ENCODE measurements at places on chromosomes 3 and 15. TPM values are rescaled to one million over a fixed set of nuclear protein-coding genes. Genes with fewer than 3 reads are reported as not detected.

MOBP gene
- total RNA-seq, result not detected

NANOGP8 gene
- total RNA-seq, result not detected

- no peak for DNase-seq
Measured at GRCh38 chr3:32778389-32778788, 39.4 kb upstream of the TRIM71 start.

DNA sequence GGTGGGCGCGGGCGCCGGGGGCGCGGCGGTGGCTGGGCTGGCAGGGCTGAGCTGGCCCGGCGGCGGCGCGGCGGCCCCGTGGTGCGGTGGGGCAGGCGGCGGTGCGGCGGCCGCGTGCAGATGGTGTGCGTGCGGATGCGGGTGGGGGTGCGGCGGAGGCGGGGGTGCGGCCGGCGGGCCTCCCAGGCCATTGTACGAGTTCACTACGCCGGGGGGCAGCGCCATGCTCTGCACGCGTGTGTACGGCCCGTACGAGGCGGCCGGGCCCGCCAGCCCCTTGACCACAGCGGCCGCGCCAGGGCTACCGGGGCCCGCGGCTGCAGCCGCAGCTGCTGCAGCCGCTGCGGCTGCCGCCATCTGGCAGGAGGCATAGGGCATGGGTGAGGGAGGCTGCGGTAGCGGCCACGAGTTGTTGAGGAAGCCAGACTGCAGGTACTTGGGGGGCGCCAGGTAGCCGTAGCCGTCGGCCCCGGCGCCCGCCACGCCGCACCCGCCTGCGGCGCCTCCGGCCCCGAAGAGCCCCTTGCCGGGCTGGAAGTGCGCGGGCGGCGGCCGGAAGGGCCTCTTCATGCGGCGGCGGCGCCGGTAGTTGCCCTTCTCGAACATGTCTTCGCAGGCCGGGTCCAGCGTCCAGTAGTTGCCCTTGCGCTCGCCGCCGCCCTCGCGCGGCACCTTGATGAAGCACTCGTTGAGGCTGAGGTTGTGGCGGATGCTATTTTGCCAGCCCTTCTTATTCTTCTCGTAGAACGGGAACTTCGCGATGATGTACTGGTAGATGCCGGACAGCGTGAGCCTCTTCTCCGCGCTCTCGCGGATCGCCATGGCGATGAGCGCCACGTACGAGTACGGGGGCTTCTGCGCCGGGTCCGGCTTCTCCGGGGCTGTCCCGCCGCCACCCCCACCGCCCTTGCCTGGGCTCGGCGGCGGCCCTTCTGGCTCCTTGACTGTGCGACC lies 951 bp downstream of the FOXL2 start:
- no peak for DNase-seq

DNA sequence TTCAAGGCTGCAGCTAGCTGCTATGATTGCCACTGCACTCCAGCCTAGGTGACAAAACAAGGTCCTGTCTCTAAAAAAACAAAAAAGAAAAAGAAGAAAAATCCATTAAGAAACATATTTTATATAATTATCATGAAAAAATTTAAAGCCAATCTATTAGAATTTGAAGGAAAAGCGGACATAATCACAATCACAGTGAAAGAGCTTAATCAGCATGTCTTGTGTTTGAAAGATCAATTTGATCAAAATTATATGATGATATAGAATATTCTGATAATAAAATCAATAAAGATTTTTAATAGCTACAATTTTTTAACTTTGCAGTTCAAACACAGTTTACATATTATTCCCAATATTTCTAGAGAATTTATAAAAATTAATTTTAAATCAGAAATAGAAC lies 210.1 kb downstream of the MEX3B start:
- no peak for DNase-seq

DNA sequence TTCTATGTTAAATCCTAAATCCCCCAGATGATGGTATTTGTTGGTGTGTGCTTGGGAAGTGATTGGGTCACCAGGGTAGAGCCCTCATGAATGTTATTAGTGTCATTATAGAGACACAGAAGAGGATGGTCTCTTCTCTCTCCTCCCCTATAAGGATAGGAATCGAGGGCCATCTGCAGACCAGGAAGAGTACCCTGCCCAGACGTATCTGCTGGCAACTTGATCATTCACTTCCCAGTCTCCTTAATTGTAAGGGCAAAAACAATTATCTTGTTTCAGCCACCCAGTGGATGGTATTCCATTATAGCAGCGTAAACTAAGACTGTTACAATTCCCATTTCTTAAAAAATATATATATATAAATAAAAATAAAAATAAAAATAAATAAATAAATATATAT lies 892.2 kb downstream of the SI start:
- DNase-seq, result no peak

- no peak for DNase-seq
Measured at GRCh38 chr3:179902061-179902460, 134.7 kb downstream of the PEX5L start.

ST8SIA2 gene
- 1.8 TPM for total RNA-seq

KCNAB1 gene
- 2.4 TPM for total RNA-seq

DNA sequence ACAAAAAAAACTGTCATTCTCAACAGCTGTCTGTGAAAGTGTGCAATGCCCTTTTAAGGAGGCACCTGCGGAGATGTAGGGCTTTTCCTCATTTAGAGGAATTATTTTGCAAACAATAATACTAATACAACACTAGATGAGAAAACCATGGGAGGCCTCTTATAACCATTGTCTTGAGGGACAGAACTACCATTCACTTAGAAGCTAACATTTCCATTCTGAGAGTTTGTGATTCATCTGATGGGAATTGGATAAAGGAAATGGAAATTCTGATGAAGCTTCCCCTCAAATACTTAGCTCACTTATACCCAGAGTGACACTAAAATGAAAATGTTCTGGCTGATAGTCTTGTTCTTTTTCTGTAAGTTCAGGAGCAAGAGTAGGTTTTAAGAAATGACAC lies 147.7 kb downstream of the CADPS start:
- DNase-seq, result peak; percentile 71

- no peak for DNase-seq
Measured at GRCh38 chr3:47359323-47359722, 21.5 kb upstream of the PTPN23 start.

CYFIP1 gene
- total RNA-seq, result 96.8 TPM

DNA sequence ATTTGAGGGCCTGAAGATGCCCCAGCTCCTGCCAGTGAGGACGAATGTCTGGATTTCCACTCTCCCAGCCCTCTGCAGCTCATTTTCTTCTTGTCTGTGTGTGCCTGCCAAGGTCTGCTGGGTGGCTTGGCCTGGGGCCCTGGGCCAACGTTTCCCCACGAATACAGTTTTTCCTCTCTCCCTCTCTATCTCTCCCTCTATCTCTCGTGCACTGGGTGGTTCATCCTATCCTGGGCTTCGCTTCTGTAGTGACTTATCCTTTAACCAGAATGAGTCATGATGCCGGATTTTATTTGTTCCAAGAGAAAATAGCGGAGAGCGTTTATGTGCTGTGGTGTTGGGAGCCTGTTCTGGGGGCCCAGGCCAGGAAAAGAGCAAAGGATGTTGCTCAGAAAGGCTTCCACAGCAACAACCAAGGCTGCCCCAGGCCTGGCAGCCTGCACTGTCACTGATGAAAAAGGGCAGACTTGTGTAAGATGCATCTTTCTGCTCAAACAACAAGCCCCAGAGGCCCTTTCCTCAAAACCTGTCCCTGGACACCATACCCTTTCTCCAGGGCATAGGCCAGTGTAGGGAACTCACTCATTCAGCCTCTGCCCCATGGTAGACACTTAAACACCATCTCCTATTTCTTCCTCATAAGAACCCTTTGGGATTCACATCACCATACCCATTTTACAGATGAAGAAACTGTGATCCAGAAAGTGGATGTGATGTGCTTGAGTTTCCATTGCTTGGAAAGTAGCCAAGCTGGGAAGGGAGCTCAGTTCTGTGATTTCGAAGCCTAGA lies 47.3 kb downstream of the ITGA11 start:
- peak; percentile 96 for DNase-seq

DNA sequence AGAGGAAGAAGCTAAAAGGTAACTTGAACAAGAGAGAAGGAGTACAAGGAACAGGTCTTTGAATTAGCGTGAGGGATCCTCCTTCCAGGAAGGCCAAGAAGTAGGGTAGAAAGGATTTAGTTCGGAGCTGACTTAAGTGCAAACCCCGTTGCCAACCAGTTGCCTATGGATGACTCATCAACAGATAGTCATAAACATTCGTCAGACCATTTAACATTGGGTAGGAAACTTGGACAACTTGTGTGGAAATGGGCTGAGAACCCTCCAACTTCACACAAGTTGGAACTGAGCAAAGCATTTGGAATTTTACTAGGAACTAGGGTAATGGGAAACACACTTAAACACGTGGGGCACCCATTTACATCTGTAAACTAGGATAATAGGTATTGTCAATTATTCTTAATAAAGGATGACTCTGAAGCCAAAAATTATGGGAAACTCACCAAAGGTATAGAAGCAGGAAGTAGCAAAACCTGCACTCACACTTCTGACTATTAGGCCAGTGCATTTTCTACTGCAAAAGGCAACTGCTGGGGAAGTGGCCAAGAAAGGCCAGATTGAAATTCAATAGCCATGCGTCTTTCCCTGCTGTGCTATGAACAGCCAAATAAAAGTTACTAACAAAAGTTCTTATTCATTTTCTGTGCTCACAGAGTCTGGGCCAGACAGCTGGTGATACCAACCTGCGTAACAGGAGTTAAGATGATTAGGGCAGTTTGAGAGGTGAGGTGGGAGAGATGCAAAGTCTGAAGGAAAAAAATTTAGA lies 174.5 kb upstream of the TMC3 start:
- peak; percentile 41 for DNase-seq

CORO2B gene
- total RNA-seq, result 12.3 TPM

VEPH1 gene
- 91.1 TPM for total RNA-seq

C3orf33 gene
- total RNA-seq, result 3.8 TPM

DNA sequence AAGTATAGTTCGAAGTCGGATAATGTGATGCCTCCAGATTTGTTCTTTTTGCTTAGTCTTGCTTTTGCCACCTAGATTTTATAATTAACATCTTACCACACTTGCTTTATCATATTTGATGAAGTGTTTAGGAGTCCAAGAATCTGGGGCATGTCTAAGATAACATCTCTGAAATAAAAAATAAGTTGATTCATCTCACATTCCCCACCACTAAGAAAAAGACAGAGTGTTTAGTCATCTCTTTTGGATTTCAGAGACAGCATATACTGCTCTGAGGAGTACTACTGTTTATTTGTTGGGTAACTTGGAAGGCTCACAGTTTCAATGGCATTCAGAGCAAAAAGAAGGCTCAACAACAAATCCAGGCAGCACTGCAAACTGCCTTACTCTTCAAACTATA lies 324.2 kb upstream of the ATP11B start:
- DNase-seq, result no peak

GRCh38 chr3:140341203-140341602 lies 336.7 kb upstream of the TRIM42 start:
- DNase-seq, result no peak

GRCh38 chr3:108448593-108448992 lies 61.8 kb downstream of the MYH15 start:
- DNase-seq, result no peak

- DNase-seq, result no peak
Measured at GRCh38 chr3:151869181-151869580, 4.3 kb upstream of the SUCNR1 start.

CACNA2D2 gene
- 0.56 TPM for total RNA-seq

DNA sequence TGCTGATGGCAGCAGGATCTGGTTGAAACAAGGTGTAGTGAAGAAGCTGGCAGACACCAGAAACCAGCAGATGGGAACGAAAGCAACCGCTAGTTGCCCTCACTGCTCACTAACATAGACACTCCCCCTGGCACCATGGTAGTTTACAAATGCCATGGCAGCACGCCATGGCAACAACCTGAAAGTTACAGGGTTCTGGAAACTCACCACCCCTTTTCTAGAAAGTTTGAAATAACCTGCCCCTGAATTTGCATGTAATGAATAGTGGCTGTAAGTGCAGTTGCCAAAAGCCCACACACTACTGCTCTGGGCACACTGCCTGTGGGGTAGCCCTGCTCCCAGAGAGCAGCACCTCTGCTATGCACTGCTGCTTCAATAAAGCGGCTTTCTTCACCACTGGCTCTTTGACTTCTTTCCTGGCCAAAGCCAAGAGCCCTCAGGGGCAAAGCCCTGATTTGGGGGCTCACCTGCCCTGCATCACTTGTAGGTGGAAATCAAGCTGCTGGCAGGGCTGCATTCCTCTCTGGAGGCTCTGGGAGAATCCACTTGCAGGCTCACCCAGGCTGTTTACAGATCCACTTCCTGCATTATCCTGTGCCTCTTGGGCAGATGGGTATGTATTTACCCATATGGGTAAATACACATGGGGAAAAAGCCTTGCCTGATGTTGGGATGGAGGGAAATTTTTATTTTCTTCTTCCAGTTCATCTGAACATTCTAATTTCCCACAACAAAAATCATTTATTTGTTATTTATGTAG lies 2.0 kb upstream of the GP9 start:
- DNase-seq, result no peak

- no peak for DNase-seq
Measured at GRCh38 chr3:57224856-57225255, 2.7 kb upstream of the APPL1 start.

DNA sequence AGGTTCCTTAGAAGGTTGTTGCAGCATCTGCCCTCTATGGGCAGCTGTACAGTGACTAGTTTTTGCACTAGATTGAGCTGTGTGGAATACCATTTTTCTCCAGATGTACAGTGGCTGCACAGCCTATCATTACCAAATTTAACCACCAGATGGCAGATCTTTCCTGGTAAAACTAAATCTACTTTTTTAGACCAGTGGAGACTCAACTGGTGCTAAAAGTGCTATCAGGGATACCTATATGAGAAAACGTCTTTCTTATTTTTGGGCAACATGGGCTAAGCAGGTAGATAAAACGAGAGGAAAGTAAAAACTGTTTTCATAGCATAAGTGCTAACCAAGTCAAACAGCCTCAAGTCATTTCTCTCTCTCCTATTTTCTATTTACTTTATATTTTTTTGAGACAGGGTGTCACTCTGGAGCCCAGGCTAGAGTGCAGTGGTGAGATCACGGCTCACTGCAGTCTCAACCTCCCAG lies 21.2 kb downstream of the IGSF10 start:
- peak; percentile 81 for DNase-seq

GRCh38 chr15:40512440-40512839 lies 41.7 kb downstream of the CHST14 start:
- no peak for DNase-seq

DNA sequence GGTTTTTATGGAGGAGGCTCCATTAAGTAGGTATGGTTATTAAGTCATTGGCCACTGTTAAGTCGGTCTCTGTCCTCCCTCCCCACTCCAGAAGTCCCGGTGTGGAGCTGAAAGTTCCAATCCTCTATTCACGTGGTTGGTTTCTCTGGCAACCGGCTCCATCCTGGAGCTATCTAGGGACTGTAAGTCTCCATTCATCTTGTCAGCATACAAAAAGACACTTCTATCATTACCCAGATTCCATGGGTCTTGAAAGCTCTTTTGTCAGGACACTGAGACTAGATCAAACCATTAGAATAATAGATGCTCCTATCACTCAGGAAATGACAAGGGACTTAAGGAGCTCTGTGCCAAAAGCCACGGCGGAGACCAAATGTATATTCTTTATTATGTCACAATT lies 110.3 kb downstream of the PIK3CB start:
- no peak for DNase-seq
